ENCODE measurements at places on chromosomes 6 and 20.

DNA sequence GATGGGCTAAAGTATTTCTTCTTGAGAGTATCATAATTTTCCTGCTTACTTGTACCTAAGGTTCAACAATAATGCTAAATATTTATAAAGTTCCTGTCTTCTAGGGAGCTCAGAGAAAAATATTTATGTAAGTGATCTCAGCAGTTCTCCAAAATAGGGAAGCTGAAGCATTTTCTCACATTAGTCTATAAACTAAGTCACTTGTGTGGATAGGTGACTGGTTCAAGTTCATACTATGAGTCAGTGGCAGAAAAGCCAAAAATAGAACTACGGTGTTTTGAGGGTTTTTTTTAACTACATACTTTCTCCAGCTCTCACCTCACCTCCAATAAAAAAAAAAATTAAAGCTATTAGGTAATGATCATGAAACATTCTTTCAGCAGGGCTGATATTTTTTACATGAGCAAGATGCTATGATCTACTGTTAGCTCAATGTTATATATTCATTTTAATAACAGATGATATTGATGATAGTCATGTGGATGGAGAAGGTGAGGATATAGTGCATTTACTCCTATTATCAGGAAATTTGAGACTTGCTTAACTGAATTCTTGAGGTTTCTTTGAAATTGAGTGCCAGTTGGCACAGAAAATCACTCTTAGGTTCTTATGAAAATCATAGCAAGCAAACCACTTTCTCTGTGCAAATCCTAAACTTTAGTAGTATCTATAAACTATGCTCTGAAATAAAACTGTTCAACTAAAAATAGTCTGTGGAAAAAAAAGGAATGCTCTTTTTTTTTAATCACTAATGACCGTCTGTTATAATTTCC is 4.1 kb upstream of the MOXD1 start:
- DNase-seq: no peak

DNA sequence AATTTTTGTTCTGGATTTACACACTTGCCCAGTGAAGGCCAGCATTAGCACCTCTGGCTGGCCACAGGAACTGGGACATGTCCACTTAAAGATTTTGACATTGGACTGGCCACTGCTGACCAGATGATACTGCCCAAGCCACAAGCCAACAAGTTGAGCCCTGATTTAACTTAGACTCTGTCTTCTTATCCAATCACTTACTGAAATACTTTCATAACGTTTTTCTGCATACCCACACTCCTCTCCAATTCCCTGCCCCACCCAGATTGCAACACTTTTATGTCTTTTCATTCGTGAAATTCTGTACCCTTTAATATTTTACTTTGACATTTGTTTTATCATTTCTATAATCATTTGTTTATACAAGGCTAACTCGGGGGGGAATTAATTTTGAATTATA is 170.3 kb upstream of the TAB2 start:
- DNase-seq: no peak

GRCh38 chr6:167797011-167797471 is 29.7 kb upstream of the AFDN start:
- no peak for DNase-seq

DNA sequence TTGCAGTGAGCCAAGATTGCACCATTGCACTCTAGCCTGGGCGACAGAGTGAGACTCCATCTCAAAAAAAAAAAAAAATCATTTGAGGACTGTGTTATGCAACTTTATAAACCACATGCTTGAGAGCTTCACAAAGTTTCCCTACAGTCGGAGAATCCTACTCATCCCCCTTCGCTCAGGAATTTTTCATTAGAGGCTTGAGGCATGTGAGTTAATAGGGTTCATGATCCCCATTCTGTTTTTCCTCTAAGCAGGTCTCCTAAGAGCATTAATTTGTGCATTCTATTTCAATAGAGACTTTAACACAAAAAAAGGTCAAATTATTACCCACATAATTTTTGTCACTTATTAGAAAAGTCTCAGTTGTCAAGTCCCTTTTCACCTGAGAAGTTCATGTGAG is 103.7 kb upstream of the SOX4 start:
- DNase-seq: no peak

GRCh38 chr20:49100972-49101371 is 54.9 kb downstream of the CSE1L start:
- no peak for DNase-seq

Data from stimulated activated CD4-positive, alpha-beta T cell treated with anti-CD3 and anti-CD28 coated beads, TNF-alpha, amount 100 ng/mL, for 48 hours (primary cell).